HuH-7.5 (cell line): ENCODE measurements at places on chromosomes 7 and 10.

GRCh38 chr7:80369321-80369720 lies 142.5 kb downstream of the GNAT3 start:
- no peak for DNase-seq

- DNase-seq, result no peak
These were observed 98.2 kb downstream of the ANLN start for GRCh38 chr7:36487756-36488336.

DNA sequence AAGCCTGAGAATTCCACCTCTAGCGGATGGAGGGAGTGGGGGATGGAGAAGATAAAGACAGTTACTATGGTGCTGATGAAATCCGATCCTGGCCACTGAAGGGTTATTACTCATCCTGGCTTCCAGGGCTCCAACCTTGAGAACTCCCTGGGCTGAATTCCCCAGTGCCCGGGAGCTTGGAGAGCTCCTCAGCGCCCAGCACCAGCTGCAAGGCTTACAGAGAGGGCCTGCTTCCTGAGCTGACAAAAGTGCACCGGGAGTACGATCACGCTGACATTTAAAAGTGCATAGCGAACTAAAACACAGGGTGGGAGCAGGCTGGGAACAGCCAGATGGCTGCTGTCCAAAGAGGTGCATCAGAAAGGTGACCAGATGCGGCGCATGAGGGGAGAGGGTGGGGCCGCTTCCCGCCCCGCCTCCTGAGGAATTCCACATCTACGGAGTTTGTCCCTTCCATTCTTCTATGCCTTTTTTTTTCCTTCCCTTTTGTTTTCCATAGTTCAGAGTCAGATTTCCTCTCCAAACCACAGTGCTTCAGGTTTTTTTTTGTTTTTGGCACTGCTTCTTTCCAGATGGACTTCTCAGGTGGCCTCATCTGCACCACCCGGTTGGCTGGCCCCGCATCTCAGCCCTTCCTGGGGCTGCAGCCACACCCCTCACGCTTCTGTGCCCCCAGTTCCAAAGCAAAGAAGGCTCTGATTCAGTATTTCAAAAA lies 62.4 kb upstream of the MKRN1 start:
- DNase-seq, result peak; percentile 34

GRCh38 chr10:53403688-53404087 lies 631.1 kb upstream of the MBL2 start:
- no peak for DNase-seq

GRCh38 chr7:48782511-48782910 lies 141.8 kb upstream of the CDC14C start:
- DNase-seq, result no peak

- no peak for DNase-seq
These were observed 58.1 kb downstream of the SHH start for GRCh38 chr7:155754165-155754564.

DNA sequence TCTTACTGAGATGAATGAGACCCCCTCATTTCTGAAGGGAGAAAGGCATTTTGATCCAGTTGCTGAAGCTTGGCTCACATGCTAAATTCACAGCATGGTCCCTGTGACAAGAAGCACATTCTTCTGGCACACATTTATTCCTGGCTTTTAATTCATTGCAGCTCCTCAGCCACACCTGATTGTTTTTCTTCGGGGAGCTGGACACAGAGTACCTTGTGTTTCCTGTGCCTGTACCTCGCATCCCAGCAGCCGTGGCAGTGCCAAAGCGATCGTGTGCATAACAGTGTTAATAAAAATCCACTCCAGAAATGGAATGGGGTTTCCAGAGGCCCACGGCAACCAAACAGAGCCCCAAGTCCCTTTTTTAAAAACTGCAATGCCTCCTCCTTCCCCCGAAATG lies 615.3 kb upstream of the MGMT start:
- no peak for DNase-seq

DNA sequence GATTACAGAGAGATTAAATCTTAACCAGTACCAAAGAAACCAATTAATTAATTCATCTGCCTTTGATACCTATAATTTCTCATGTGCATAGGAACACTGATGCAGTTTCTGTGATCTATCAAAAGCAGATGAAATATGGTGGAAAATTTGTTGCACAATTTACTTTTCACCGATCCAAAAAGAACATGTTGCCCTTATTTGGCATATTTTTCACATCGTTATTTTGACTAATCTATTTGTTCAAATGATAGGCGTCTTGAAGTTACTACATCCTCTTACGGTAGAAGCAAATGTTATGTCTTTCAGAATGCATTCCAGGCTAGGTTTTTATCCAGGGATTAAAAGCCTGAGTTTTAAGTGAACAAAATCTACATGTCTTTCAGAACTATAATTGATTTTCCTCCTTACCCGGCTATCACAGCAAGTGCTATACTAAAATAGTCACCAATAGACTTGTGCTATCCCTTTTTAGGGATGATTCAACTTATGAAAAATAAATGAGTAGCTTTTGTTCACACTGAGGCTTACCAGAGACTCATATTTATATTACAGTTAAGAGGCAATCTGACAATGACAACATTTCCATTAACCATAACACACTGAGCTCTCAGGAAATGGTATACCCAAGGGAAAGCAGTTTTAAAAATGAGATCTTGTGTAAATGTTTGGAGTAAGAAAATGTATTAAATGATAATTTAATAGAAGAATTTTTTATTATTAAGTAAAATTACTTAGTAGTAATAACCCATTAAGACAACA lies 16.8 kb upstream of the TES start:
- DNase-seq, result no peak

GRCh38 chr10:6059506-6059905 lies 2.7 kb downstream of the IL2RA start:
- no peak for DNase-seq

GRCh38 chr10:97601268-97602215 lies 12.0 kb downstream of the C10orf62 start:
- no peak for DNase-seq

- no peak for DNase-seq
These were observed 515.2 kb downstream of the REEP3 start for GRCh38 chr10:64036321-64036930.

DNA sequence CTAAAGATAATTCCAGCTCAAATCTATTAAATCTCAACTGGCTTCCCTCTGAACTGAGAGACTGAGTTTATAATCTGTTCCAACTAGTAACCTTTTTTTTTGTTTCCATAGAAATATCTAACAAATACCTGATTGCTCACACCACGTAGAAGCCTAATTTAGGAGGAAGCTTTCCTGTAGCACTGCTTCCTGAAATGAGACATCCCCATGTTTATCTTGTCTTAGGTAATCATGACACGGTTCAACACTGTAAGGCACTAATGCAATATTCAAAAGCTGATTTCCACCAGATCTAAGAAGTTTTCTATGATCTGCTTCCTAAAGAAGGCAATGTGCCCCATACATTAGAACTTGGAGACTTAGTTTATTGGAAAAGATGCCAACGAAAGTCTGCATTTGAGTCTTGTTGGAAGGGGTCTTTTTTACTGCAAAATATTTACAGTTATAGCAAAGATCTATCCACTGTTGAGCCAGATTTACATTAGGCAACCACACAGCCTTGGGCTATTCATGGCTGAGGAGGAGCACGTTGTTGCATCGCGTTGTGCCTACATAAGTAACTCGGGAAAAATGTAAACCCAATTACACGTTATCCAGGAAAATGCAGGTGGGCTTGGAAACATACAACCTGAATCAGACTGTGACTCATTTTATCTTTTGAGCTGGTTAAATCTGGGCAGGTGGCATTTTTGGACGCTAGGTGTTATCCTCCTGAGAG lies 66.3 kb downstream of the VIPR2 start:
- DNase-seq, result no peak

- DNase-seq, result no peak
These were observed 14.7 kb upstream of the TNS3 start for GRCh38 chr7:47596502-47597202.

DNA sequence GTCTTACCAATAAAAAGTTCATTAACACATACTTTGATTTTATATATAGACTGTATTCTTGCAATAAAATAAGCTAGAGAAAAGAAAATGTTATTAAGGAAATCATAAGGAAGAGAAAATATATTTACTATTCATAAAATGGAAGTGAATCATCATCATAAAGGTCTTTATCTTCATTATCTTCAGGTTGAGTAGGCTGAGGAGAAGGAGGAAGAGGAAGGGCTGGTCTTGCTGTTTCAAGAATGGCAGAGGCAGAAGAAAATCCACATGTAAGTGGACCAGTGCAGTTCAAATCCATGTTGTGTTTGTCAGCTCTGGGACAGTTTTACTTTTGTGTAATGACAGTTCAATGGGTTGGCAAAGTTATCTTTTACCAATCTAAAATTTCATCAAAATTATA lies 609.1 kb upstream of the ANKRD30A start:
- DNase-seq, result no peak

DNA sequence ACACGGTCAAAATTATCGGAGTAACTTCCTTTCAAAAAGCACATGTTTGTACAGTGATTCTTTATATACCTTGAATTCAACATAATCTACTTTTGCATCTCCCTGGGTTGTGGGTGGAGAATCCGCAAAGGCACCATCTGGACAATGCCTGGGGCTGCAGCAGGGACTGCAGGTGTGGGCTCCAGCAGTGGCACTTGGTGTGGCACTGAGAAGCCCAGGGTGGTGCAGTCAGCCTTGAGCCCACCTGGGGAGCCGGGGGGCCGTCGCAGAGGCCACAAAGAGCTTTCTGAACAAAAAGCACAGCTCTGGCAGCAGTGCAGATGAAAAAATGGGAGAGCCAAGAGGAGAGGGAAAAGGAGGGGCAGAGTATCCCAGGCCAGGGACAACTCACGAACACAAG lies 22.2 kb downstream of the PARD3 start:
- no peak for DNase-seq

DNA sequence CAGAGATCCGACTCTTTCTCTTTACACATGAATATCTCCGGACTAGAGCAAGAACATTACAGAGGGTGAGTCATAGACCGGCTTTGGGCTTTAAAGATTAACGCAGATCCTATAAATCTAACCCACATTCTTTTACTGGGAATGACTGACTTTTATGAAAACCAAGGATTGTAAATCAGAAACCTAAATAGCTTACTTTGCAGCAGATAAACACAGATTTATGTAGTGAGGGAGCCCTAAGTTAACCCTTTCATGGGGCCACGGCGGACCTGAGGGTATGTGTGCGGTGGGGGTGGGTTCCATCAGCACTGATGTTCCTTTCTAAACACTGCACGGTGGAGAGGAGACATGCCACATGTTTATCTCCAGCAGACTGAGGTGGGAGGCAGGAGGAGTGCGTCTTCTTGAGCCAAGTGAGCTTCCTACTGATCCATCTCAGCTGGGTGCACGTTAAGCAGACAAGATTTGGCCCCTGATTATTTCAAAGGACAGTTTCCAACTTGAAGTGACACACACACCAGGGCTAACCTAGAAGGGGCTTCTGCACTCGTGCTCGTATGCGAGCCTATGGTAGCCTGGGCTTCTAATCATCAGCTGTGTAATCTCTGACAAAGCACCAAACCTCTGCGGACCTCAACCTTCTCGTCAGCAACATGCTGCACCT lies 127.6 kb downstream of the WDR11 start:
- no peak for DNase-seq

DNA sequence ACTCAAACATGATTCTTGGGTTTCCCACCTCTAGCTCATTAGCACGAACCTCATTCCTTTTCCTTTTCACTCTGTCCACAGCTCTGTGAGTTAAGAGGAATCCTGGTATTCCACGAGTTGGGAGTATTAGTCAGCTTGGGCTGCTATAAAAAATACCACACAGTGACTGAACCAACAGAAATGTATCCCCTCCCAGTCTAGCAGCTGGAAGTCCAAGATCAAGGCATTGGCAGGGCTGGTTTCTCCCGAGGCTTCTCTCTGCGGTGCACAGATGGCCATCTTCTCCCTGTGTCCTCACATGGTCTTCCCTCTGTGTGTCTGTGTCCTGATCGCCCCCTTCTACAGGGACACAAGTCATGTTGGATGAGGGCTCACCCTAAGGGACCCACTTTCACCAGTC lies 261.6 kb downstream of the TNS3 start:
- DNase-seq, result no peak

DNA sequence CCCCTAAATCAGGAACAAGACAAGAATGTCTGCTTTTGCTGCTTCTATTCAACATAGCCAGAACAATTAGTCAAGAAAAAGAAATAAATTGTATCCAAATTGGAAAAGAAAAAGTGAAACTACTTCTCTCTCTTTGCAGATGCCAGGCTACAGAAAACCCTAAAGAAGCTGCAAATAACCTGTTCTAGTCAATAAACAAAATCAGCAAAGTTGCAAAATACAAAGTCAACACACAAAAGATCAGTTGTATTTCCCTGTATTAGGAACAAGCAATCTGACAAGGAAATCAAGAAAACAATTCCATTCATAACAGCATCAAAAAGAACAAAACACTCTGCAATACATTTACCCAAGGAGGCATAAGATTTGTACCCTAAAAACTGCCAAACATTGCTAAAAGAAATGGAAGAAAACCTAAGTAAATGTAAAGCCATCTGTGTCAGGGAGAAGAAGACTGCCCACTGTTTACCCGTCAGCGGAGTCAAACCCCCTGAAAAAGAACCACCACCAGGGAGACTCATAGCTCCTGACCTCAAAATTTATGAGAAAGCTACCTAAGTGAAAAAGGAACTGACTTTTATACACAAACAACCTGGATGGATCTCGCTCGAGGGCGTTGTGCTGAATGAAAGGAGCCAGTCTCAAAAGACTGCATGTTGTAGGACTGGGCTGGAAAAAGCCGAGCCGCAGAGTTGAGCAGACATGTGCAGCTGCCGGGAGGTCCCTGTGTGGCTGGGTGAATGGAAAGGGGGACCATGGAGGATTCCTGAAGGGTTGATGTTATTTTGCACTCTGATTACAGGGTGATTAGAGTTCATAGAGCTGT lies 263.1 kb downstream of the MAD1L1 start:
- DNase-seq, result no peak

- no peak for DNase-seq
These were observed 40.7 kb downstream of the GPRIN2 start for GRCh38 chr10:46515793-46516192.

- DNase-seq, result peak; percentile 15
These were observed 162.6 kb upstream of the AKR1E2 start for GRCh38 chr10:4663162-4663992.

DNA sequence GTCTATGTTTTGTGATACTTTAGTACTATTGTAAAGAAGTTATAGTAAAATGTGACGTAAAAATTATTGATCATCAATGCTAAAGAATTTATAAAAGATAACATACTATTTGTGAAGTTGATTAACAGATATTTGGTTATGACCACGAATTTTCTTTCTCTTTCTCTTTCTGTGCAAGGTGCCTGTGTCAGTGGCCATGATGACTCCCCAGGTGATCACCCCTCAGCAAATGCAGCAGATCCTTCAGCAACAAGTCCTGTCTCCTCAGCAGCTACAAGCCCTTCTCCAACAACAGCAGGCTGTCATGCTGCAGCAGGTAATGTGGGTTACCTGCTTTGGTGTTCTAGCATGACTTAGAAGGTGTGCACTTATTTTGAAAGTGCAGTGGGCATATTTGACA lies 213.7 kb downstream of the FOXP2 start:
- no peak for DNase-seq

DNA sequence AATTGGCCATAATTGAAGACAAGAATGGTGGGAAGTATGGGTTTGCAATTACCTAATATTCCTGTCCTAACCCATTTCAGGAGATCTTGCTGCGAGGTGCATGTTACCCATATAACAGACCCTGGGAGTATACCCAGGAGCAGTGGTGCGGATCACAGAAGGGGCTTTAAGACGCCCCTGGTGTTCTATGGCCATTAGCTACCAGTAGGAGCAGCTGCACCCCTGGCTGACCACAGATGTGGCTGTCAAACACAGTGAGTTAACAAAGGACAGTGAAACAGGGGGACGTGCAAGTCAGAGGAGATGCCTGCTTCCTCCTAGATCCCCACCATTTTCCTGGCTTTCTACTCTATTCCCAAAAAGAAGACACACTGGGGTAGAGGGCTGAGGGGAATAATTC lies 25.2 kb downstream of the AOC1 start:
- DNase-seq, result no peak

- no peak for DNase-seq
These were observed 650 bp downstream of the UBE2D1 start for GRCh38 chr10:58335306-58336005.
